ENCODE measurements at places on chromosomes 1 and 21.

DNA sequence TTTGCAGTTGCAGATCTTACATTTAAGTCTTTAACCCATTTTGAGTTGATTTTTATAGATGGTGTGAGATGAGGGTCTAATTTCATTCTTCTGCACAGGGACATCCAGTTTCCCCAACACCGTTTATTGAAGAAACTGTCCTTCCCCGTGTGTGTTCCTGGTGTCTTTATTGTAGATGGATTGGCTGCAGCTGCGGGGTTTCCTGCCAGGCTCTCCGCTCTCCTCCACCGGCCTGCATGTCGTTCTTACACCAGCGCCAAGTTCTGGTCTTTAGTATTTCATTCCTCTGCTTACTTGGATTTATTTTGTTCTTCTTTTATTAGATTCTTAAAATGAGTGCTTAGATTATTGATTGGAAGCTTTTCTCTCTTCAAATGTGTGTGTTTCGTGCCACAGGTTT lies 98.9 kb upstream of the COL6A1 start:
- peaks cover 23% of the 10 kb centered on the region for H3K4me1 ChIP-seq
- H3K36me3 ChIP-seq: no peaks in the 10 kb centered on the region
- no peak overlapping the region for H3K4me3 ChIP-seq

GRCh38 chr1:113415310-113416070 lies 25.2 kb downstream of the MAGI3 start:
- no peak overlapping the region for H3K4me3 ChIP-seq
- H3K27me3 ChIP-seq: no peaks in the 10 kb centered on the region
- no peak overlapping the region for H3K27ac ChIP-seq
- no peak for DNase-seq

- no peak for DNase-seq
- peaks cover 23% of the 10 kb centered on the region for H3K4me1 ChIP-seq
- no peak overlapping the region for H3K4me3 ChIP-seq
- H3K36me3 ChIP-seq: peaks cover 46% of the 10 kb centered on the region
- no peak overlapping the region for H3K27ac ChIP-seq
These were observed 29.5 kb downstream of the CD247 start for GRCh38 chr1:167488786-167489185.

GRCh38 chr1:26951821-26952497 lies 8.3 kb downstream of the KDF1 start:
- no peak overlapping the region for H3K4me3 ChIP-seq
- no peaks in the 10 kb centered on the region for H3K27me3 ChIP-seq
- no peaks in the 10 kb centered on the region for H3K4me1 ChIP-seq
- peaks cover 2% of the 10 kb centered on the region for H3K36me3 ChIP-seq
- H3K27ac ChIP-seq: no peak overlapping the region

DNA sequence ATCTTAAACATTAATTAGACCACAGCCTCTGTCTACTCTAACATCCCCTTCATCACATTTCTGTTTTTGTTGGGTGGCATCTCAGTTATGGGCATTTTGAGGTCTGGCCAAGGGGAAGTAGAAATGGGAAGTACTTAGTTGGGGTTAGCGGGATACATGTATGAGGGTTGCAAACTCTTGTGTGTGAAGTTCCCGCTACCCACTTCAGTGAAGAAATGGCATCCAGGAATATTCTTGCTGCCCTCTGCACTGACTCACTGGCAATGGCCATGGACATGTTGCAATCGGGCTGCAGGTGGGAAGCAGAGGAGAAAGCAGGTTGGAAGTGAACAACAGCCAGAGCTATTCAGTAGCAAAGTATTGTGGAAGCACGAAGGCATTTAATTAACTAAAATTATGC lies 7.4 kb downstream of the CD48 start:
- no peak for DNase-seq
- no peaks in the 10 kb centered on the region for H3K27me3 ChIP-seq
- H3K4me3 ChIP-seq: no peak overlapping the region
- H3K4me1 ChIP-seq: peaks cover 39% of the 10 kb centered on the region
- H3K36me3 ChIP-seq: peaks cover 21% of the 10 kb centered on the region

Data from DND-41 (cell line).